A549 treated with GW870086 at 1 μM for 4 hours (cell line): ENCODE measurements at places on chromosomes 16 and 17. TPM values are rescaled to one million over a fixed set of nuclear protein-coding genes. Genes with fewer than 3 reads are reported as not detected.

TMEM92 gene
- 18.0 to 31.0 TPM (median 24.0 TPM) in 5 replicates for total RNA-seq

KRT40 gene
- total RNA-seq, result not detected in 5 replicates

KRTAP3-2 gene
- total RNA-seq, result 0.28 to 0.34 TPM (median 0.31 TPM) in 3 of 5 replicates, not detected in the others

PTX4 gene
- total RNA-seq, result not detected in 5 replicates

TP53TG3 gene
- 0.61 to 1.00 TPM (median 0.79 TPM) in 4 of 5 replicates, not detected in the other for total RNA-seq

LRRC75A gene
- 0.75 to 1.1 TPM (median 0.94 TPM) in 5 replicates for total RNA-seq

RNF222 gene
- not detected in 5 replicates for total RNA-seq

CCL5 gene
- 0.61 to 1.8 TPM (median 1.2 TPM) in 5 replicates for total RNA-seq

SPG7 gene
- 98.9 to 113 TPM (median 104 TPM) in 5 replicates for total RNA-seq

HCFC1R1 gene
- total RNA-seq, result 212 to 248 TPM (median 240 TPM) in 5 replicates

PIP4K2B gene
- 33.1 to 45.1 TPM (median 42.1 TPM) in 5 replicates for total RNA-seq

CPD gene
- 19.9 to 34.4 TPM (median 30.4 TPM) in 5 replicates for total RNA-seq

NLRC3 gene
- 0.03 to 0.15 TPM in 2 of 5 replicates, not detected in the others for total RNA-seq

CD2BP2 gene
- 59.5 to 68.2 TPM (median 64.0 TPM) in 5 replicates for total RNA-seq

FAM83G gene
- total RNA-seq, result 31.1 to 38.4 TPM (median 37.7 TPM) in 5 replicates

CCDC200 gene
- total RNA-seq, result not detected in 5 replicates

AOC3 gene
- total RNA-seq, result 1.1 to 2.2 TPM (median 1.4 TPM) in 5 replicates

ATAD5 gene
- 3.0 to 4.8 TPM (median 4.3 TPM) in 5 replicates for total RNA-seq

CD300E gene
- total RNA-seq, result not detected in 5 replicates

SLC13A2 gene
- 0.10 to 0.18 TPM (median 0.14 TPM) in 5 replicates for total RNA-seq

CCL3 gene
- total RNA-seq, result not detected in 5 replicates

LITAFD gene
- total RNA-seq, result not detected in 5 replicates

CRYBA1 gene
- not detected in 5 replicates for total RNA-seq

ANKFY1 gene
- 26.0 to 34.7 TPM (median 30.4 TPM) in 5 replicates for total RNA-seq

TMEM114 gene
- not detected in 5 replicates for total RNA-seq

TPSD1 gene
- 0.15 TPM in 1 of 5 replicates, not detected in the others for total RNA-seq

PIK3R5 gene
- total RNA-seq, result 0.08 TPM in 1 of 5 replicates, not detected in the others

HSPB9 gene
- 0.08 TPM in 1 of 5 replicates, not detected in the others for total RNA-seq

CCL14 gene
- not detected in 5 replicates for total RNA-seq

ANKRD40CL gene
- not detected in 5 replicates for total RNA-seq
